ENCODE measurements at places on chromosomes 13 and 19. TPM values are rescaled to one million over a fixed set of nuclear protein-coding genes. Genes with fewer than 3 reads are reported as not detected.

CACNG7 gene
- total RNA-seq: 1.3 TPM

VSTM1 gene
- not detected for total RNA-seq

VSTM2B gene
- total RNA-seq: not detected

ZNF418 gene
- 3.5 TPM for total RNA-seq

CYP4F3 gene
- not detected for total RNA-seq

Data from endothelial cell of umbilical vein (primary cell).